Activated CD4-positive, alpha-beta T cell treated with anti-CD3 and anti-CD28 coated beads, Interleukin-2, Interleukin-6, amounts not matched to agents 100 ng/mL and 50 ng/mL, durations not matched to agents 16 hours and 8 hours (primary cell): ENCODE measurements at places on chromosomes 2 and 18.

DNA sequence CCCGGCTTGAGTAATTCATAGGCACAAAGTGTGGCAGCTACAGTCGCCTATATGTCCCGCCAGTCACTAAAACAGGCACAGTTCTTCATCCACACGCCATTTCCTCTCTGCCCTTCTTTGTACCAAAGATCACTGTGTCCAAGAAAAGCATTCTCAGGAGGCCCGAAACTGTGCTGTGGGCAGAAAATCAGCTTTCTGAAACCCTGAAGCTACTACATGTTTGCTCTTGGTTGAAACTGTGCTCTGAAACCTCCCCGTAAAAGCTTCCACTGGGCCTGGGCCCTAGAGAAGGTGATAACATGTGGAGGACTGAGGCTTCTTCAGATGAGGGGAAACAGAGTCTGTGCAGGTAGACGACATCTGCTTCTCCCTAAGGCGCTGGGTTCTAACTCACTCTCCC, 75.6 kb upstream of the ID2 start:
- peak; percentile 34 for DNase-seq

GRCh38 chr2:239463541-239464165, 62.8 kb upstream of the HDAC4 start:
- no peak for DNase-seq

DNA sequence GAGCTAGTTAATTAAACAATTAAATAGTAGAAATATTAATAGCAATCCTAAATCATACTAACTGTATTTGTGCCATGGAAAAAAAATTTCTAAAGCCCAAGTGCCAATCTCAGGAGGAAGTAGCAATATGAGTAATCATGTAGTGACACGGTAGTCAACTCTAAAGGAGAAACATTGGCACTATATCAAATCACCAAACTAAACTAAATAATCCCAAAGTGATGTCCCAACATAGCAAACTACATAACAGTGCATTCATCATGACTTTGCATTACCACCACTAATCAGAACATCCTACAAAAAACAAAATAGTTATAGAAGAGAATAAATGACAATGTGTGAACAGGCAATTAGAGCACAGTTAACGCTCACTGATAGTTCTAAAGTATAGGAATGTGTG, 195.1 kb downstream of the EXOC6B start:
- no peak for DNase-seq

- DNase-seq: no peak
These were observed 230.7 kb downstream of the TMX3 start for GRCh38 chr18:68484241-68484640.

DNA sequence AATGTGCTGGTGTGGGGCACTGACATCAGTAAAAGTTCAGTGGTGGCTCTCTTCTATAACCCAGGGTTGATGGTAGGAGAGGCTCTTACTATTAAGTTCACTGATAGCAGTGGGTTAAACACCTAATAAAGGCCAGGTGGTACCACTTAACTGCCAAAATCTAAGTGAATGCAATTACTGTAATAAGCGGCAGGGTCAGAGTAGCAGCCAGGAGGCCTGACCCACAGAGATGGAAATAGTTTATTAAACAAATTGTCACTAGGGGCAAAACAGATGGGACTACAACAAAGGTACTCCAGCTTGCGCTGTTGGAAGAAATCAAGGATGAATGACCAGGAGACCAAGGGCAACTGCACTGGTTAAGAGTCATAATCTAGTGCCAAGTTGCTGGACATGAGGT, 26.6 kb downstream of the ZSWIM2 start:
- DNase-seq: no peak

- no peak for DNase-seq
These were observed 43.1 kb upstream of the GALNT3 start for GRCh38 chr2:165837122-165837521.

- DNase-seq: no peak
These were observed 23.2 kb downstream of the RALB start for GRCh38 chr2:120275617-120276400.

GRCh38 chr2:239793086-239793485, 232.1 kb downstream of the NDUFA10 start:
- DNase-seq: no peak

GRCh38 chr2:173290046-173290445, 64.6 kb upstream of the CDCA7 start:
- no peak for DNase-seq

- DNase-seq: no peak
These were observed 118.4 kb downstream of the MEIS1 start for GRCh38 chr2:66553370-66553769.

- DNase-seq: no peak
These were observed 202.8 kb upstream of the THUMPD2 start for GRCh38 chr2:39981883-39982311.

- DNase-seq: no peak
These were observed 348.4 kb upstream of the REG3G start for GRCh38 chr2:78676921-78677696.

DNA sequence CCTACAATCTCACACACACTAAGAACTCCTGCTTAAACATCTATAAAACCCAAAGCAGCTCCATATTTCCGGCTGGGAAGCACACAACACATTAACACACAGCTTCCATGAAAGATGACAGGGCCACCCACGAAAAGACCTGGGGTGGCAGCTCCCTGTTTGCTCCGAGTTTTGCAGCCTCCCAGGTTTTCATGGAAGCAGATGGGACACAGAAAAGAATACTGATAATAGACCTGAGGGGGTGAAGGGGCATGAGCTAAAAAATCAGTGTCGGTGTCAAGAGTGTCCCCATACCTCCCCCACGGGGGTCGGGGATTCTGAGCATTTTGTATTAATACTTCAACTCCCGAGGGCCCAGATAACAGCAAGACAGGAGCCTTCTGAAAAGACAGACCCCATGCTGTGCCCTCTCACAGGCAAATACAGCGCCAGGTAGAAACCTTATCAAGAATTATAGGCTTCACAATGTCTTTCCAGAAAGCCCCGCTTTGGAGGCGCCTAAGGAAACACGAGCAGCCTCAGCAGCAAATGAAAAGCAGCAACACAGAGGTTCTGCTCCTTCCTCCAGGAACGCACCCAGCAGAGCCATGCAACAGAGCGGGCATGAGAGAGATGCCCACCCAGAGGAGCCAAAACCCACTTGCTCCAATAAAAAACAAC, 50.5 kb downstream of the ZNF516 start:
- DNase-seq: no peak

- no peak for DNase-seq
These were observed 433.7 kb upstream of the TRIB2 start for GRCh38 chr2:12282780-12283695.

DNA sequence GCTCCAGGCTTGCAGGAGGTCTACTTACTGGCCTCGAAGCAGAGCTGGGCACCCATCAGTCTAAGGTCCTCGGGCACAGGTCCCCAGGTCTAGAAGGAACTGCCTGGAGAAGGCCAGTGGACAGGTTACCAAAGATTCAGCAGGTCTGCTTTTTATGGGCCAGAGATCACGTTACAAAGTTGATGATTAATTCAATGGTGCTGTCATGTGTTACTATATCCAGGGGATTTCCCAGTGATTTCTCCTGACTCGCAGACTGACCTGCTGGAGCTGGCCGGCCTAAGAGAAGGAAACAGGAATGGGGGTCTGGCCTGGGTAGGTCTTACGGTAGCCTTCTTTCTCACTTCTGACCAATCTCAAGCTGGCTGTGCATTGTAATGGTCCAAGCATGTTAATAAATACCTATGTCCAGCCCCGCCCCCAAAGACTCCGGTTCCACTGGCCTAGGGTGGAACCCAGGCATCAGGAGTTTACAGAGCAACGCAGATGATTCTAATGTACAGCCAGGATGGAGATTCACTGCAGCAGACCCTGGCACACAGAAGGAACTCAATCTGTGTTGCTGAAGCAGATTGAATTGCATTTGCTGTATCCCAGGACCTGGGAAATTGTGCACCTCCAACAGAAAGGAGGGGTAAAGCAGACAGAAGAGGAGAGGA, at the start of gene NEURL3:
TSS of gene NEURL3 (minus strand) at position 127 of the 659 bp plus-strand sequence. CDS start at position 56, 71 bp downstream.
- no peak for DNase-seq

GRCh38 chr2:145146691-145147090, 626.8 kb upstream of the ZEB2 start:
- DNase-seq: no peak

- DNase-seq: no peak
These were observed 30.3 kb downstream of the MOGAT1 start for GRCh38 chr2:222701721-222702131.

DNA sequence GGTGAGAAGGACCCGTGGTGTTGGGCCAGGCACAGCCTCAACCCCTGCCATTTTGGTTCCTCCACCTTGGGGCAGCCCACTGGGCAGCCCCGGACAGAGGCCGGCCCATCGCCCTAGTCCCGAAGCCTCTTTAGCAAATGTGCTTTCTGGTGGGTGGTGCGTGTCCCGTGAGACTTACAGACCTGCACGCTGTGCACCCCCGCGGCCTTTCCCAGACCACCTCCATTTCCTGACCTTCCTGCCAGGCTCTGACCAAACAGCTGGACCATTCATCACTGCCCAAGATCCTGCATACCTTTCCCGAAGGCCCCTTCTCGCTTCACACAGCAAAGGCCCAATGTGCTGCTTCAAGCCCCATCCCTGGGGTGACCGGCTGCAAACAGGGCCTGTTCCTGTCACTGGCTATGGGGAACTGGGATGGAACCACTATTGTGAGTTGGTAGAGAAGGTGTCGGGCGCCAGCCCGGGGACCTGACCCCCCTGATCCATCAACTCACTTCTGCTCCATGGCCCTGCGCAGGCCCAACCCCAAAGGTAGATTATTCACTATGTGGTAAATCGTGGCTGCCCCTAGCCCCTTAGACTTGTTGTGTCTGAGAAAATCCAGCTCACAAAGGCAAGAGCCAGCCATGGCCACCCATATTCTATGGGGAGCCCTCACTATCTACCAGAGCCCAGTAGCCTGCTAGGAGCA, 341.0 kb downstream of the EIPR1 start:
- no peak for DNase-seq

DNA sequence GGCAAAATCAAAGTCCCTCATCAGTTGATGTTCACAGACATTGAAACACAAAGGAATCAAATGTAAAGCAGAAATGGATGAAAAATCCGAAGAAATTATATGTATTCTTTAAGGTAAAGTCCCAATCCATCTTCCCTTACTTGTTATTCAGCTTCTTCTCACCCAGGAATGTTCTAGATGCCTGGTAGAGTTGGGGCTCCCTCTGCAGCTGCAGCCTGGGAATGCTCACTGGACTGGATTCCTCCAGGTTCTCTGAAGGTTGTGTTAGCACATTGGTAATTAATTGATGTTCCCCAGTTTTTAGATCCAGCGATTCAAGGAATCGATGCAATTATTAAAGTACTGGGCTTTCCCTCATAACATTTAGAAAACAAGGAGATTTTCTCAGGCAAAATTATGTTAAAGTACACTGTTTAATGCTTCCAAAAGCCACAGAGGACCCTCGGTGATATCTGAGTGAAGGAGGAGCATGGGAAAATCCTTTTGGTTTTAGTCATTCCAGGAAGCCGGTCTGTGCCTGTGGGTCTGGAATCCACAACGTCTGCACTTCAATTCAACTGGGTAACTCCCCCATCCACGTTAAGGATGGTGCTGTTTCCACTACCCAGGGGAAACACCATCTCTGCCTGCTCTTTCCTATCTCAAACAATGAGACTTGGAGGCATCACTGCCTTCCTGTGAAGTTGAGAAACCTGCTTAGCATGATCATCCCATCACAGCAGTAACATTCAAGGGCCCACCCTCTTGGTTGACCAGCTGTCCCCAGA, 22.0 kb downstream of the NTSR2 start:
- no peak for DNase-seq

DNA sequence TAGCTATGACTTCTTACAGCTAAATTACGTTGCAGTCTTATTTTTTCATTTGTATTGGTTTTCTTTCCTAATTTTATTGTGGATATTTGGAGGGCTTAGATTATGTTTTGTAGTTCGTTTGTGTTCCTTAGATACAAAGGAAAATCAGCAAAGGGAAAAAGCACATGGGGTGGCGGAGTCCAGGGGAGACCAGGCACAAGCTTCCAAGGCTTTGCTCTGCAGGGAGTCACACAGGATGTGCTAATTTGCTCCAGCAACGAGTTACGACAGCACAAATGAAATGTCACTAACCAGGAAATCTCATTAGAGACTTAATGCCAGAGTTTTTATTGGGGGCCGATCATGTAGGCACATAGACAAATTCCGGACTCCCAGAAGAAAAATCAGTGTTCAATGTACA, 60.5 kb upstream of the CABYR start:
- no peak for DNase-seq
